ENCODE measurements at places on chromosomes 1 and 21.
A peak's percentile ranks its signal among the peaks of the same experiment; 100 is the strongest.

DNA sequence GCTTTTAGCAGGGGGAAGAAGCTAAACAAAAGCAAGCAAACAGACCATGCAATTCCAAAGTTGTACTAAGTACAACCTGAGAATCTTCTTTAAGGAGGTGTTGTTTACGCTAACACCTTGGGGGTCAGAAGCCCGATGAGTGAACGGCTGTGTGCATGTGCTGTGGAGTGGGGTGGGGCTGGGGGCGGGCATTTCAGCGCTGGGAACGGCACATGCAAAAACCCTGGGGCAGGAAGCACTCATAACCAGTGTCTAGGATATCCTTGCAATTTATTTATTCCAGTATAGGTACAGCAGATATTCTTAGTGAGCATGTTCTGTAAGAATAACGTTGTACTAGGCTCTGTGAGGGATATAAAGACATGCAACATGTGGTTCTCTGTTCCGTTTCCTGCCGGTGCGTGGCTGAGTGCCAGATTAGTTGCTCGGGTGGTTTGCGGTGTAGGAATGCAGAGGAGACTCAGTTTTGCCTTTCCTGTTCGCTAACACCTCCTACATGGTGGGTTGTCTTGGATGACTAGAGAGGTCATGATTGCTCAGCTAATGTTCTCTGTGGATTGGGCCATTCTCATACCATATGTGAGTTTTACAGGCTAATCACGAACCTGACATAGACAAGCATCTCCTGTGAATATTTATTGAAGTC lies 3.7 kb downstream of the FASLG start:
- no peak for DNase-seq

DNA sequence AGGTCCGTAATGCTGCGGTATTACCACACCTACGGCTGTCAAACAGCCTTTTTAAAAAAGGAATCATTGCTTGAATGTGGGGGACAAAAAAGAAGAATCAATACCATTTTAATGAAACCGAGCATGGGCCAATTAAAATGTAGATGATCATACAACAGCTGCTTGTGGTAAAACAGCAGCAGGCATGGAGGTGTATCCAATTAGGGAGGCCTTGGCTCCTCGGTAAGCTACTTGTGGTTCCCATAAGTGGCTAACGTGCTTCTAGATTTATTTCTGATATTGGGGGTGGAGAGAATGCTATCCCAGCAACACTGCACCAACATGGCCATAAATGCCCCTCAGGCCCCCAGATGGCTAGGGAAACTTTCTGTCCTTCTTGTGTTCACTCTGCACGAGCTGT lies 1.8 kb downstream of the PTPN14 start:
- DNase-seq, result no peak

DNA sequence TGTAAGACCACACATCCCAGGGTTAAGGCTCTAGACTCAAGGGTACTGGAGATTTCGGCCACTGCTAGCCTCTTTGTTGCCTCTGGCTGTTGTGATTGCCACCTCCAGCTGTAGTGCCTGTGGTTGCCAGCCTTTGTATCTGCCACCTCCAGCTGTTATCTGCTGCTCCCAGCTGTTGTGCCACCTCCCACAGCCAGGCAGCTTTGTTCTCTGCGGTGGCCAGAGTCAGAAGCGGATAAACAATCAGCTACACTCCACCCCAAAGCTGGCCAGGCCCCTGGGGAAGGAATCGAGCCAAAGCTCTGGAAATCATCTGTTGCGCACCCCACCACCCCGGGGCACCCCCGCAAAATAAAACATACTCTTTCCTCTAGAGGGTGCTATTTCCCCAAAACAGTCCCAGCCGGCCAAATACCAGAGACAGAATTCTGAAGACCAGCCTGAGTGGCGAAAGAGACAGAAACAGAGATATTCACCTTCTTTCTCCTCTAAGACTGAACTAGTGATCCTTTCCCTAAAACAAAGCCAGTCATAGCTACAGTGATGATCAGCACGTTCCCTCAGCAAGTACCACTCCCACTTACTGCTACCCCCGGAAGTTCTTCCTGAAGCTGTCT lies 14.8 kb upstream of the PIGM start:
- peak; percentile 52 for DNase-seq

DNA sequence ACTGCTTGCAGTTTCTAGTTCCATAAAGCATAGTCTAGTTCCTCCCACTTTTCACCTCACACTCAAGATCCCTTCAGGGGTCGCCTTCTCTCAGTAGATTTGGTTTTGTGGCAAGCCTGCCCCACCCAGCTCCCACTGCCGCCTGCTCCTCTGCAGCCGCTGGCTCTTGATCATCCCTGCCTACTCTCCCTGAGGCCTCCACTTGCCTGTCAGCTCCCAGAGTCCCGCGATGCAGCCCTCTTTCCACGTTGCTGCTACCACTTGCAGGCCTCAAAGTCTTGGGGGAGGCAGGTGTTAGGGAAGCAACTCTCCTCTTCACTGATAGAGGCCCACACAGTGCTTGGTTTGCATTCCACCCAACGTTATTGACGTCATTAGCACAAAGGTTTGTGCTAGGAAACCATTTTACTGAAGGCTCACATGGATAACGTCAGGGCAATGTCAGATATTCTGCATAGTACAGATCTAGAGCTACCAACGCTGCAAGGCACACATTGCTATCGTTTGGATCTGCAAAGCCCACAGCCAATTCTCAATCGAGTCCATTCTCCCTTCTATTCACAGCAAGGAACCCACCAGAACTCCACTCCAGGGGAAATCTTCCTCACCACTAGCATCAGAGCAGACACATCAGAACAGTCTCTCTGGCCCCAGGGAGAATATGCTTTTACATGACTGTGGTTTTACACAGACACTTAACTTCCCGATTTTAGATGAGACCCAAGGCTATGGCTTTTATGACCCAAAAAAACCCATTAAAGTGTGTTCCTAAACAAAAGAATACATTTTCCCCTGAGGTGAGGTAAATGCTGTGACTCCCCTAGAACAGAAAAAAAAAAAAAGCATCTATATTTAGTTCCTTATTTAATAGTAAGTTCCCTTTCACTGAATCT lies 519.5 kb upstream of the CAMK1G start:
- no peak for DNase-seq

- no peak for DNase-seq
Observed at GRCh38 chr1:197637406-197637805, 137.9 kb downstream of the DENND1B start.

- no peak for DNase-seq
Observed at GRCh38 chr1:41592451-41593125, 108.1 kb upstream of the EDN2 start.

DNA sequence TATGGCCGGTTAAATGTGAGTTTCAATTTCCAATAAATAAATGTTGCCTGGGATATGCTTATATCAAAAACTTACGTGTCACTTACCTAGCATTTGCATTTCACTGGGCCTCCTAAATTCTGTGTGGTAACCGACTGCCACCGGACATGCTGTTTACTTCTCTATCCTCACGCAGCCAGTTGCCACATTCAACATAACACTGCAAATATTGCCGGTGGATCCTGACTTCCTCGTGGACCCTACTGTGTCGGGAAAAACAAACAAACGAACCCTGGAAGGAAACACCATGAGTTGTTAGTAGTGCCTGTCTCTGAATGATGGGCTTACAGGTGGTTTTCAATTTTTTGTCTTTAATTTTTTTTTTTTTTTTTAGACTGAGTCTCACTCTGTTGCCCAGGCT lies 54.1 kb downstream of the RIPK4 start:
- no peak for DNase-seq

DNA sequence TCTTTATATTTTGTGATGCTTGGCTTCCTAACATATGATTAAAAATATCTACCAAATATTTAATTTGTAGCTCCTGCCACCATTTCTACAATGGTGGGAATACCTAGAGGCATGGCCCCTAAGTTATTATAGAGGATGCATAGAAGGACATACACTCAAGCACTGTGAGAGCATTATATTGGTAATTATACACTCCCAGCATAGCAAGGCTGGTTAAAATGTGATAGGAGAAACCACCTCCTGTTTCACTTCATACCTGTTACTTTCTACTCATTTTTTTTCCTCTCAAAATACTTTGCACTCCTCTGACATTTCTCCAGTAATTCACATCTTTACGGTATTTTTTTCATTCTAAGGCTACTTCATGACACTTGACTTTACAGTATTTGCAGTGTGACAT lies 92.9 kb downstream of the HS2ST1 start:
- DNase-seq, result no peak

DNA sequence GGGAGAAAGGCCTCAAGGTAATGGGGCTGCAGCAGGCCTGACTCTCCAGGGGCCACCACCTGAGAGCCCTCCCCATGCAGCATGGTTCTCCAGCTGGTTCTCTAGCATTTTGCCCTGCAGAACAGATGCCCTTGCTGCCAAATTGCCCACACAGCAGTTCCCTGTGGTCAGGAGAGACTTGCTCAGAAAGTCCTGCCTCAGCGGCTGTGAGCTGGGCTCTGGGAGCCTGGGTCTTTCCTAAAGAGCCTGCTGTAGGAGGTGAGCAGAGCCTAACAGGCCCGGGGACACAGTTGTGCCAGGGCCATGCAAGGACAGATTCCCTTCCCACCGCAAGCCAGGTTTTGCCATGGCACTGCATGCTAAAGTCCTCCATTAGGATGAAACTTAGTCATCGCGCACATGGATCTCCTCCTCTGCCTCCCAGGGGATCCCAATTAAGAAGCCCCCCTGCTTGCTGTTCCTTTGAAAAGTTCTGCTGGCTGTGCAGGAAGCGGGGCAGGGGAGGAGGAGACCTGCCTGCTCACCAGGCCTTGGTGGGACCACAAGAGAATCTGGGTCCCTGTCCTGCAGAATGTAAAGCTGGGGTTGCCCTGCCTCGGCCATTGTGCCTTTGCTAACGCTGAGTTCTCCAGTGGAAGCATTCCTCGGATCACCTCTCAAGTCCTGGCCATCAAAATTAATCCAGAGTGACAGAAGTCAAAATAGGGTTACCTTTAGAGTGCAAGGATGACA lies 21.4 kb downstream of the TEX35 start:
- no peak for DNase-seq

- no peak for DNase-seq
Observed at GRCh38 chr1:244052728-244053312, 1.7 kb downstream of the ZBTB18 start.

- DNase-seq, result peak; percentile 82
Observed at GRCh38 chr1:31939484-31940329, 1.5 kb upstream of the PTP4A2 start.

GRCh38 chr1:222938986-222939385 lies 124.1 kb downstream of the DISP1 start:
- no peak for DNase-seq

DNA sequence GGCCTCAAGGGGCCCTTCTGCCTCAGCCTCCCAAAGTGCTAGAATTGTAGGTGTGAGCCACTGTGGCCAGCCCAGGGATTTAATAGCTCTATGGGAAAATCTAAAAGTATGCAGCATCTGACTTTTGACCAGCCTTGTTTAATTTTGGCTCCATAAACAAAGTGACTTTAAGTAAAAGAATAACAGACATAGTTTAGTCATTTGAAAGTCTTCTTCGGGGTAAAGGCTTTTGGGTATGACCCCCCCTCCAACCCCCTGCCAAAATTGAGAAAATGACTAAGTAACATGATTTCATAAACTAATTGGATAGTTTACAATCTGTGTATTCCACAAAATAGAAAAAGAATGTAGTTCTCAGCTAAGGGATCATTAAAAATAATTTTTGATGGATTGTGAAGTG lies 17.0 kb downstream of the GPBP1L1 start:
- DNase-seq, result no peak

DNA sequence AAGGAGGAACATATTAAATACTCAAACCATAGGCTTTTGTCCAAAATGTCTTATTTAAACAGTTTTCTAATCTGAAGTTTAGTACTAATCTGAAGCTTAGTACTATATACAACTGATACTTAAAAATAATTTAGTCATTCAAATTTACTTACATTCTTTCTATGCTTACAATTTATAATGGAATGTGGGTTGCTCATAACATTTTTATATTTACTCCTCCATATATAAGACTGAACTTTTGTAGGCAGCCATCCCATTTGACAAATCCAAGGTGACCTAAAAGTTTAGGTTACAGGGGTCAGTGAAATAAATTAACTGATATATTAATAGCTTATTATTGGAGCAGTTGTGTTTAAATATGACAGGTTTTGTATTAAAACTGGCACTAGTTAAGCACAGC lies 570.6 kb downstream of the DPYD start:
- no peak for DNase-seq

DNA sequence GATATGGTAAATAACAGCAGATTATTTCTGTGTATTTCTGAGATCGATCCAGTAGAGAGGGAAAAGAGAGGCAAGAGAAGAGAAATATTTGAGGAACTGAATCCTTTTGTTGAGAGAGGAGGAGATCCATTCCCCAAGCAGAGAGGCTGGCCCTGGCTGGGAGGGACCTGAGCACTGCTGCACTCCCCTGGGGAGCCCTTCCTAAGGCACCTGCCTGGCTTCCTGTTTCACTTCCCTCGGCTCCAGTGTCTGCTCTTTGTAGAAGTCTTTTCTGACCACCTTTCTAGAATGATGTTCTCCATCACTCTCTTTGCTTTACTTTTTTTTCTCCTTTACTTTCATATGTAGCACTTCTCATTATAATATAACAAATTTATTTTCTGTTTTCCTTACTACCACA lies 42.3 kb upstream of the SLC6A9 start:
- no peak for DNase-seq

DNA sequence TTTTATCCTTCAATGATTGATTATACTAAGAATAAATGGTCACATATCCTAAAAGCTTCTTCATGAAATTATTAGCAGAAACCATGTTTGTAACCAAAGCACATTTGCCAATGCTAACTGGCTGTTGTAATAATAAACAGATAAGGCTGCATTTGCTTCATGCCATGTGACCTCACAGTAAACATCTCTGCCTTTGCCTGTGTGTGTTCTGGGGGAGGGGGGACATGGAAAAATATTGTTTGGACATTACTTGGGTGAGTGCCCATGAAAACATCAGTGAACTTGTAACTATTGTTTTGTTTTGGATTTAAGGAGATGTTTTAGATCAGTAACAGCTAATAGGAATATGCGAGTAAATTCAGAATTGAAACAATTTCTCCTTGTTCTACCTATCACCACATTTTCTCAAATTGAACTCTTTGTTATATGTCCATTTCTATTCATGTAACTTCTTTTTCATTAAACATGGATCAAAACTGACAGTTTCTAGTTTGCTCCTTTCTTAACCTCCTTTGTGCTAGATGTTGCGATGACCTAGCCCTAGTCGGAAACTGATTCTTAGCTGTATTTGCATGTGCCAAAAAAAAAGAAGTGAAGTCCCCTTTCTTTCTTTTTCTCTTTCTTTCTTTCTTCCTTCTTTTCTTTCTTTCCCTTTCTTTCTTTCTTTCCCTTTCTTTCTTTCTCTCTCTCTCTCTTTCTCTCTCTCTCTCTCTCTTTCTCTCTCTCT lies 45.1 kb downstream of the MAP3K7CL start:
- no peak for DNase-seq

DNA sequence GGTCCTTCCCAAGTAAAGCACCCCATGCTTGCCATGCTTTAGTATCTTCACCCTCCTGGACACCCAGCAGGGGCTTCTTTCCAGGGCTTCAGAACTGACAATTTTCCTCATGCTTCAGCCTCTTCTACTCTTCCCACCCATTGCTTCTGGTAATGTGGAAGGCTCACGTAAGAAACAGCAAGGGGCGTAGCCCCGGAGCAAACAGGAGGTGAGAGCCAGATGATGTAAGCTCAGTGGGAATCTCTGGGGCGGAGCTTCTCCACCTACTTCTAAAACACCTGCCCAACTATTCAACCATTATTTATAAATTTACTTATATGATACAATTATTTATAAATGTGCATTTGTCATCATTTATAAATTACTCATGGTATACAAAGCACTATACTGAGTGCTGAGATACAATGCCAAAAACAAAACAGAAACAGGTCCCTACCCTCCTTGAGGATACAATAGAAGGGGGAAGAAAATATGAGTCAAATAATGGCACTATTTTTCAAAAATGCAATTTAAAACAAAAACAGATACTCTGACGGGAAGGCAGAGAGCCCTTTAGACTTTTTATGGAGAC lies 140.1 kb upstream of the CAMK1G start:
- DNase-seq, result no peak

Measured in Caco-2 (cell line).